ENCODE measurements at places on chromosomes 3 and 15.

GRCh38 chr15:75149867-75150709, 51.6 kb upstream of the C15orf39 start:
- no peak for DNase-seq

DNA sequence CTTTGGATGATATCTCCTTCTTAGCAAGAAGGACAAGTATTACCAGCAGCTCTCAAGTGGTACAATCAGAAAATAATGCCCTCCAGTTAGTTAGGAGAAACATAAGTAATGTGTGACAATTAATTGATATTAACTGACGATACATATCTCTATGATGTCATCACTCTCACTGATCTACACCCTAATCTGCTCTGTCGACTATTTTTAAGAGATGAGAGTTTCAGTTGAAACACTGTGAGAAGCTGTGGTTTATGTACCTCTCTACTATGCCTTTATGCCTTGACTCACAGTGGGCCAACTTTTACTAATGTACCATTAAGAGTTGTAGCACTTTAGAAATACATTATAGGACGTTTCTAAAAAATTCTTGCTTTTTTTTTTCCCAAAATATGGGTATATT, 8.6 kb downstream of the CEP152 start:
- no peak for DNase-seq

DNA sequence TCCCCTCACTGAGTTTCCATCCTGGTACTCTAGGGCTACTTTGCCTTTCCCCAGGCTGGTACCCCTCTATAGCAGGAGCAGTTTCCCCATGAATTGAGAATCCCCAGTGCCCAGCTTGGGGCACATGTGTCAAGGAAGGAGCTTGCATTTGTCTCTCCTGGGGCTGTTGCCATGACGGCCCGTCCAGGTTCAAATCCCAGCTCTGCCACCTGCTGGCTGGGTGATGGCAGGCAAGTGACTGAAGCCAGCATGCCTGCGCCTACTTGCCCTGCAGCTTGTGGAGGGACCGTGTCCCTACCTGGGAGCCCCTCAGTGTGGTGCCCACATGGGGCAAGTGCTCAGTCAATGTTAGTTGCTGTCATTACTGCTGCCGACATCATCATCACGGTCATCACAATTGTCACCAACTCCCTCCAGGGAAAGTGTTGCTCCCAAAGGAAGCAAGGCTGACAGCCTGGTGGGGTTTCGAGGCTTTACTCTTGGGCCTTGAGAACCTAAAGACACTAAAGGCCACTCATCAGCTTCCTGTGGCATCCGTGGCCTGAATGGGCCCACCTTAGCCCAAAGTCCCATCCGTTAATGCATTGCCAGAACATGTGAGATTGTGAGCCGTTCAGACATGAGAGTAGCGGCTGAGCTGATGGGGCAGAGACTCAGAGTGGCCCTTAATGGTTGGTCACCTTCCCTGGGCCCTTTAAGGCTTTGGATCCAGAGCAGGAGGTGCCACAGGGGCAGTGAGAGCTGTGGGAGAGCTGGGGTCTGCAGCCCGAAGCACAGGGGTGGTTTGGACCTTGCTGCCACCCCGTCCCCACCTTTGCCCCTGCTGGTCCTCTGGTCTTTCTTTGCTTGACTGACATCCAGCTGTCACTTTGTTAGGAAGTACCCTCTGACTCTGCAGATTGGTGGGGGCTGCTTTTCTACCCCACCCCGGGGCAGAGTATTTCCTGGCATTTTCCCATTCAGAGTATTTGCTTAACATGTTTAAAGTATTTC, 144.4 kb downstream of the DNAJB8 start:
- DNase-seq = peak; percentile 39

DNA sequence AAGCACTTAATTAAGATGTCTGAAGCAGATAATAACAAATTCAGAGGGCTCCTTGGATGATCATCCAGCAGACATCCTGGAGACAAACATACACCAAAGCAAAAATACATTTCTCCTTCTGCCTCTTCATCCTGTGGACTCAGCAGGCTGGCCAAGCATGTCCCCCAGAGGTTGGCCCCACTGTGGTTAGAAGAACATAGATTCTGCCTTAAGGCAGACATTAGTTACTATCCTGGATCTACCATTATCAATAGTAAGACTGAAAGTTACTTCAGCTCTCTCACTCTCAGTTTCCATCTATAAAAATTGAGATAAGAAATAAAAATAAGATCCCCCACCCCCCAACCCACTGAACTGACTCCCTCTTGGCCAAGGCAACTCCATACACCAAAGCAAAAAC, 28.6 kb upstream of the TGFBR2 start:
- DNase-seq = peak; percentile 17

- no peak for DNase-seq
These were observed 43.1 kb downstream of the THRB start for GRCh38 chr3:24451461-24452099.

DNA sequence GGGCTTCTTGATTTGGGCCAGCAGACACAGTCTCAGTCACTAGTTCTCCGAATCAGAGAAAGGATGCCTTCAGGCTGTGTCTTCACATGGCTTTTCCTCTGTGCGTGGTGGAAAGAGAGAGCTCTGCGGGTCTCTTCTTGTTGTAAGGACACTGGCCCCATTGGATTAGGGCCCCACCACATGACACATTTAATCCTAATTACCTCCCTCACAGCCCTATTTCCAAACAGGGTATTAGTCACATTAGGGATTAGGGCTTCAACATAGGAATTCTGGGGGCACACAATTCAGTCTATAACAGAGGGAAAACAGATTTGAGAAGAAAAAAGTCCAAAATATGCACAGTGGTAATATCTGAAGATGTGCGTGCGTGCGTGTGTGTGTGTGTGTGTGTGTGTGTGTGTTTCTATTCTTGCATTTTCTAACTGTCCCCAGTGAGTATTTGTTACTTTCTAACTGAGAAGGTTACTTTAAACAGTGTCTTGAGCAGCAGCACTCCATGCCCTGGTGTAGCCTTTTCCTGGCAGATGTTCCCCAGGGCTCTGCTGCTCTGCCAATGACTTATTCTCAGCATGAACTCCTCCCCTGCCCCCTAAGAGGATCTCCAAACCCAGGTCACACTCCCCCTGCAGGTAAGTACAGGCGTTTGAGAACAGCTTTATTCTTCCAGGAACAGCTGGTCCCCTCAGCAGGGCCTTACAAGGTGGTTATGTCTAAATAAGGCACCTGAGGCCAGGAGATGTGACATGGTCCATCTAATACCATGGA, 72.9 kb downstream of the RPL39L start:
- peak; percentile 44 for DNase-seq

DNA sequence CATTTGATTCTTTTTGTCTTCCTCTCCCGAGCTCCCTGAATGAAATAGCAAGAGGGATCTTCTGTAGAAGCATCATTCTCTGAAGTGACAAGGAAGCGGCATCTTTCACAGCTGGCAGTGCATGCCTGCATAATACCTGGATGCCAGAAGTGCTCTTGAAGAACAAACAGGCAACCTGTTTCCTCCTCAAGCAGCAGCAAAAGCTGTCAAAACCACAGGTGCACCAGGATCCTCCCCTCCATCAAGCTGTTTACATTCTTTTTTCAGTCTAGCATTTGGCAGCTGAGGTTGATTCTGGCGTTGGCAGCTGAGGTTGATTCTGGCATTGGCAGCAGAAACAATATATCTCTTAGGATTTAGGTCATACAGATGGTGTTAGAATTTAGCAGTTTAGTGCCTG, 979.0 kb downstream of the TUSC7 start:
- no peak for DNase-seq

GRCh38 chr3:8837162-8837561, 67.7 kb upstream of the OXTR start:
- peak; percentile 29 for DNase-seq

DNA sequence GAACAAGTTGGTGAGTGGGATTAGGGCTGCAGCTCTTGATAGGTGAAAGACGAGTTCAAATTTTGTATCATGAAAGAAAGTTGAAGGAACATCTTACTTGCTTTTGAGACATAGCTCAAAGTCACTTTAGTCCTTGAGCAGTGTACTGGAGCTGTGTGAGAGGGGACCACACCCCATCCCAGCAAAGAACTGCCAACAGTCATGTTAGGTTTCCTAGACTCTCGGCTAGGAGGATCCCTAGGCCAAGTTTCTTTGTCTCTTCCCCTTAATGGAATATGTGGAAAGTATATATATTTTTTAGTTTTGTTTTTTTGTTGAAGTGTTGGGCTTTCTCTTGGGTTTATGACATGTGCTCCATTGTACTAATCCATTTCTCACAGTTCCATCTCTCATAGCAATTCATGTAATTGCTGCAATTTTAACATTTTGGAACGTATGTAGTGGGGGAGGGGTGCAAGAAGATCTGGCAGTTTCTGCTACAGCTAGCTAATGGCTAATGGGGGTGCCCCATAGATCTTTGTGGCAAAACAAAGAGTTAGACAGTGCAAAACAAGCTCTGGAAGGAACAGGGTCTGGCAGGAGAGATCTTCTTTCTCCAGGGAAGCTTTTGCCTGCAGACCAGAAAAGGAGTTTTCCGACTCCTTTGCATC, 25.1 kb downstream of the TLNRD1 start:
- DNase-seq = no peak

GRCh38 chr3:159139326-159139725, 337.5 kb downstream of the MFSD1 start:
- no peak for DNase-seq

DNA sequence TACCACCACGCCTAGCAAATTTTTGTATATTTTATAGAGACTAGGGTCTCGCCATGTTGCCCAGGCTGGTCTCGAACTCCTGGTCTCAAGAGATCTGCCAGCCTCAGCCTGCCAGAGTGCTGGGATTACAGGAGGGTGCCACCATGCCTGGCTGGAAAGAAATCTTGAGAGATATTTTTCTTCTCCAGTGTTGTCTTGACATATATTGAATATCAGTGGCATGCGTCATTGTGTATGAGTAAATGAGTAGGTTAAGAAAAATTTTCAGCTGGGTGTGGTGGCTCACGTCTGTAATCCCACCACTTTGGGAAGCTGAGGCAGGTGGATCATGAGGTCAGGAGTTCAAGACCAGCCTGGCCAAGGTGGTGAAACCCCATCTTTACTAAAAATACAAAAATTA, 3.5 kb upstream of the PIF1 start:
- DNase-seq = no peak

DNA sequence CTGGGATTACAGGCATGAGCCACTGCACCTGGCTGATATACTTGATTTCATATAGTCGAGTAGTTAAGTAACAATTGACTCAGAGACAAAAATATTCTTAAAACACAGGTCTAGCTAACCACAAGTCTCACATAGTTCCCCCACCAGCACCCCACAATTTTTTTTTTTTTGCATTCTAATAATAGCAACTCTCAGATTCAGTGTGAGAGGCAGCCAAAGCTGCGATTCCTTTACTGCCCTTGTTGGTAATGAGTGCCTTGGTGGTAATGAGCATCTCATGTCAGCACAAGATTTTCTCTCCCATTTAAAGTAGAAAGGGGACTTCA, 72.5 kb downstream of the WWTR1 start:
- DNase-seq = peak; percentile 44

DNA sequence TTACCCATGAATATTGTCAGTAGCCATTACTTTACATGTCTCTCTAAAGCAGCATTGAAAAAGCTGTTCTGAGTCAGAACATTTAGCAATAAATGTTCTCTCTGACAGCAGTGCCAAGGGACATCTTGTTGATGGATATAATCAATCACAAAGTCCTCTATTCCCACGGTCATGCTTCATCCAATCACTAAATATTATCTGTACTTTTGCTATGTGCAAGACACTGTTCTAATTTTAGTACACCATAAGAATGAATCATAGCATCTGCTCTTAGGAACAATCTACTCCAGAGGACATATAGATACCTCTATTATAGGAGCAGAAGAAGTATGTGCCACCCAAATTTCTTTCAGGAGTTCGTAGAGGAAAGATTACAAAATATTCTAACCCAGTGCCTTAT, 142.5 kb upstream of the MBNL1 start:
- DNase-seq = no peak

DNA sequence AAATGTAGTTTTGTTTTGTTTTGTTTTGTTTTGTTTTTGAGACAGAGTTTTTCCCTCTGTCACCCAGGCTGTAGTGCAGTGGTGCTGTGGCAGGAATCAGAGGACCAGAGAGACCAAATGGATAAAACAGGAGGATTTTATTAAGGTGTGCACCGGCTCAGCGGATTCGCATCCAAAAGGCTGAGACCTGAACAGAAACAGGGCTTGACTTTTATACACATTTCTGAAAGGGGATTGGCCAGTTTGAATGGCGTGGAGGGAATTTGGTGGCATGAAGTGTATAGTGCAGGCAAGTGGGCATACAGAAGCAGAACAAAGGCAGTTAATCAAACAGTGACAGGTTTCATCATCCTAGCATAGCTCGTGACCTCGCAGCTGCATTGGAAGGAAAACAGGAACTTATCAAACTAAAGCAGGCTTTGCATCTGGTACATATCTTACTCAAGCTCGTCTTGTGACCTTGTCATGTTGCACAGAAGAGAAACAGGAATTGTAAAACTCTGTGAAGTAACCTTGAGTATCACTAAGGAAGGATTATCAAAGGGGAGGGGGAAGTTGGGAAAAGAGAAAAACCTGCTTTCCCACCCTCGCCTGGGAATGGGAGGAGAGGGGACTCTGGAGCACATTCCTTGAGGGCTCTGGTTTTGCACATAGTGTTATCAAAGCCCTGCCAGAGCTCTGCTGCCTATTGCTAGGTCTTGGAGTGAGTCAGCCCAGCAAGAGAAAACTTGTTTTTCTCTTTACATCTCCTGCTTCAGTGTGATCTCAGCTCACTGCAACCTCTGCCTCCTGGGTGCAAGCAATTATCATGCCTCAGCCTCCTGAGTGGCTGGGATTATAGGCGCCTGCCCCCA, 38.5 kb downstream of the C3orf62 start:
- no peak for DNase-seq

DNA sequence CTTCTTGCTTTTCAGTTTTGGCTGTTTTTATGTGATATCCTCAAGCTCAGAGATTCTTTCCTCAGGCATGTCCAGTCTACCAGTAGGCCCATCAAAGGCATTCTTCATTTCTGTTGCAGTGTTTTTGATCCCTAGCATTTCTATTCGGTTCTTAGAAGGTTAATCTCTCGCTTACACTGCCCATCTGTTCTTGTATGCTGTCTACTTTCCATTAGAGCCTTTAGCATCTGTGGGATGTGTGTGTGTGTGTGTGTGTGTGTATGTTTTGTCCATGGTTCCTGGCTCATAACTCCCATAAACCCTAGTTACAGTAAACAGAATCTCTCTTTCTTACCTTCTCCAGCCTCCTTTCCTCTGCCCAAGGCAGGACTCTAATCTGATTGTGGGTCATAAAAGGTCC, 5.1 kb upstream of the SLC22A13 start:
- no peak for DNase-seq

- no peak for DNase-seq
These were observed 88.1 kb upstream of the GADL1 start for GRCh38 chr3:30982416-30983075.

Data from ACHN (cell line).